ENCODE measurements at places on chromosomes 3 and 15.

GRCh38 chr3:141553055-141553454 lies 66.2 kb downstream of the RASA2 start:
- DNase-seq: no peak

- DNase-seq: peak; percentile 65
These were observed 121.0 kb downstream of the TFDP2 start for GRCh38 chr3:142028243-142028777.

- no peak for DNase-seq
These were observed 2.8 kb upstream of the PRICKLE2 start for GRCh38 chr3:64228110-64228509.

GRCh38 chr15:37891766-37892368 lies 42.6 kb upstream of the TMCO5A start:
- DNase-seq: no peak

DNA sequence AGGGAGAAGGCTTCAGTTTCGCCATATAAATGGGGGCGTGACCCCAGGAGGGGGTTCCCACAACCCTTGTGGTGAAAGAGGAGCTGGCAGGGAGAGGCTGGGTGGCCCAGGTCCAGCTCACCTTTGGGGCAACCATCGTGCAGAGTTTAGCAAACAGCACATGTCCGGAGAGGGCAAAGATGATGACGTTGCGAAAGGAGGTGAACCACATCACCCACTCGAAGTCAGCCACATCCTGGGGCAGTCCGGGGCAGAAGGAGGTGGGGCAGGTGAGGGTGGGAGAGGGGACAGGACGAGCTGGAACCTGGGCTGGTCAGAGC lies 3.7 kb downstream of the HHATL start:
- DNase-seq: no peak

DNA sequence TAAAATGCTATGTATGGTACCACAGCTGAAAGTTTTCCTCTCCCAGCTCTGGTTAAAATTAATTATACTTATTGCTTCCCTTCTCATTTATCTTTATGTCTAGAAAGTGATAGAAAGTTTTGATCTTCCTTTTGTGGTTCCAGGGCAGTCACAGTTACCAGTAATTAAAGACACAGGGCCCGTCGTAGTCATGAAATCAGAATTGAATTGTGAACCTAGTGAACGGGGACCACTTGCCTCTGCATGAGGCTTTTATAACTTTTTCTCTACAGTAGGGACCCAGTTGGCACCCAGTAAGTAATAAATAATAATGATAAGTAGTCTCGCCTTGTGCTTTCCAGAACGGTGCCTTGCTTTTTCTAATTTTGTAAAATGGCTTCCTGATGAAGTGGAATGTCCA lies 231.7 kb upstream of the SATB1 start:
- no peak for DNase-seq

DNA sequence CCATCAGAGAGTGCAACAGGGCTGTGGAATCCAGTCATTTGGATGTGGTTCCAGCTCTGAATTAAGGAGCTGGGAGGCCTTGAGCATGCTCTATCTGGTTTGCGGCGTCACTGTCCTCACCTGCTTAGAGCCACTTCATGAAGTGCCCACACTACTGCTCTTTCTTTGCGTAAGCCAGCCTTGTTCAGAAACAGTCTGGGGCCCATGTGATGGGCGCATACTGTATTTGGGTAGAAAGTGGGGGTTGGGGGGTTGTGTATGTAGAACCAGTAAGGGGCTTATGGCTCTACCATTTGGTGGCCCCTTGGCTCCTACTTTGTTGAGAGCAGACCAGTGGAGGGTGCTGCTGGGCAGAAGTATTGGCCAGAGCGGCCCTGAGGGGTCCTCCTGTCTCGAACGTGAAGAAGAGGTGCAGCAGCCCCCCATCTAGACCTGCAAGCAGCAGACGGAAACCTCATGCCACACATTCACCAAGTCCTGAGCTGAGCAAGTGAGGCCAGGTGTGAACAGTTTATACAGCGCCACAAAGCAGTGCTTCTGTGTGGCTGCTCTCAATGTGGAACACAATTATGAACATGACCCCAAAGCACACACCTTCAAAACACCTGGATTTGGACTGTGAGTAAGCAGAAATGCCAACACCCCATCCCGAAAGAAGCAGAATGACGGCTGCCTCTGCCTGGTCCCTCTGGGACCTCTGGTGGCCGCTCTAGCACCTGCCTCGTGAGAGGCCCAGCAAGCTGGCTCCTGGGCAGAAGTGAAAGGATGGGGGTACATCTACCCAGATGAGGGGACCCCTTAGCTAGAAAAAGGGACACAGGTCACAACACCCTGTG lies 26.6 kb downstream of the SRPRB start:
- no peak for DNase-seq

GRCh38 chr3:148957586-148957985 lies 33.8 kb upstream of the GYG1 start:
- no peak for DNase-seq

GRCh38 chr3:23333633-23334032 lies 130.5 kb downstream of the UBE2E2 start:
- no peak for DNase-seq

DNA sequence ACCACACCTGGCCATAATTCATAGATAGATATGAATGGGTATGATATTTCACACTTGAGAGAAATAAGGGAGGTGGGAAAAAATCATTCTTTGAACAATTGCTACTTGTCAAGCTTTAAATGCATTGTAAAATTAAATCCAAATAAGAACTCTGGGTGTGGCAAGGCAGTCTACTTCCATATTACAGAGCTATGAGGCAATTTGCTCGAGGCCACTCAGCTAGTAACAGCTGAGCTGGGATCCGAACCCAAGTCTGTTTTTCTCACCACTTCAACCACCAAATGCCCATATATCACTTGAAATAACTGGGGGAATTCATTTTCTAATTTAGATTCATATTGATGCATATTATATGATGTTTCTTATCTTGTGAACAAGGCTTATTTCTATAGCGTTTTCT lies 482.2 kb upstream of the ADAMTS9 start:
- no peak for DNase-seq

DNA sequence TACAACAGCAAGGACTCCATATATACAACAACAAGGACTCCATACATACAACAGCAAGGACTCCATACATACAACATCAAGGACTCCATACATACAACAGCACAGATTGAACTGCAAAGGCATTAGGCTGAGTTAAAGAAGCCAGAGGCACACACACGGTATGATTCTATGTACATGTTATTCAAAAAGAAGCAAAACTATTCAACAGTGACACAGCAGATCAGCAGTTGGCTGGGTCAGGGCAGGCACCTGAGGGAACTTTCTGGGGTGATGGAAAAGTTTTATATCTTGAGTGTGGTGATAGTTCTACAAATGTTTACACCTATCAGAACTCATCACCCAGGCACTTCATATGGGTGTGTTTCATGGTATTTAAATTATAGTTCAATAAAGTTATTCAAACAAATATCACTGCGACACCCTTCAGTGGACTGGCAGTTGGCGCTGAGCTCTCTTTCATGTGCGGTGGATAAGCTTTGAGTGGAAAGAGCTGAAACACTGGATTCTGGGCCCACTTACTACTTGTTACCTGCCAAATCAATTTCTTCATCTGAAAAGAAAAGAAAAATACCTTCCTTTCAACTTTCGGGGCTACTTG lies 28.0 kb downstream of the RFTN1 start:
- no peak for DNase-seq

DNA sequence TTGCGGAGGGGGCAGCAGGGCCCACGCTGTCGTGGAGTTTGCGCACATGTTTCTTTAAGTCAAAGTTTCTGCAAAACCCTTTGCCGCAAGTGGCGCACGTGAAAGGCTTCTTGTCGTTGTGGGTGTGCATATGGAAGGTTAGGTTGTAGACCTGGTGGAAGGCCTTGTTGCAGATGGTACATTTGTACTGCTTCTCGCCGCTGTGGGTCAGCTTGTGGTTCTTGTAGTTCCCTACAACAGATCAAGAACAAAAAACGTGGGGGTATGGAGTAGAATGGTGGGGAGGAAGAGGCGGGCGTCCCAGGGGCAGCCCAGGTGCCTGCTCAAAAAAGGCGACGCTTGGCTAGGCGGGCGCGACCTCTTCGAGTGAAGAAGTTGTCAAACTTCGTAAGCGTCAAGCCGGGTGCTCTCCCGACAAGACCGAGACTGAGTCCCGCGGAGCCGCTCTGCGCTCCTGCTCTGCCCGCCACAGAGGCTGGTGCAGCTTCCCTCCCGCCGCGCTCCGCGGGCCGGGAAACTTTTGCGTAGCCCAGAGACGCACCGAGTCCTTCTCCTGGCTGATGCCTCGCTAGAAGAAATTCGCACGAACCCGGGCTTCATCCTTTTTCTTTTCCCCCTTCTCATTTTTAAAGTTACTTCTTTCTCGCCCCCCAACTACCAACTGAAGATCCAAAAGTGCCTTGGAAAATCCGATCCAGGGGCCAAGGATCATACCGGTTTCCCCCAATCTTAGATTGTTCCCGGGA lies 3.1 kb downstream of the FEZF2 start:
- no peak for DNase-seq

DNA sequence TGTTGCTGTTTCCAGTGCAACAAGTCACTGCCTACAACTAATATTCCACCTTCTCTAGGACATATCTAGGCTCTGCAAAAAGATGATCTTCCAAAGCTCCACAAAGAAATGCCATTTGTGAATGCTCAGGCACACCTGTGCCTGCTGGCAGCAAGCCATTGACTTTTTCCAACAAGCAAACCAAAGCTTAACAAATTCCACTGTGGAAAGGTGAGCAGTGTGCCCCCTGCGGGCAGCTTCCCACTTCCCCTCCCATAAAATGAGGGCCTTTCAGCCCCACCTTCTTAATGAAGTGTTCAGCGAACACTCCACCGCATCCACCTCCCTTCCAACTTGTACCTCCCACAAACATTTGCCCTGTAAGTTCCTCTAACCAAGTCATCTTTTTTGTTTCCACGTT lies 157.5 kb upstream of the SLC24A5 start:
- DNase-seq: no peak

DNA sequence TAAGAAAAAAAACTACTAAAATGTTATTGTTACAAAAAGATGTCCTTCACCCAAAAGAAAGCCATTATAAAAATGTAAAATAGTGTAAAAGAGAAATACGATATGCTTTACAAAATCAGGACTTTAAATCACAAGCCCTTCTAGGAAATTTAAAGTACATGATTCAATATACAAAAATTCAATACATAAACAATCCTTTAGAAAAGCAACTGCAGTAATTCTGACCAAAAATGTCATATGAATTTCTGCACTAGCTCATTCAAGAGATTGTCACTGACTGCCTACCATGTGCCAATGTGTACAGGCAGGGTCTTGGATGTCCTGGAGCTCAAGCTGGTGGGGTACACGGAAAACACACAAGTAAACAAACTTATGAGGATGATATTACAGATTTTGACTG lies 2.5 kb downstream of the MORC1 start:
- DNase-seq: no peak

GRCh38 chr3:42061713-42062380 lies 29.3 kb upstream of the TRAK1 start:
- no peak for DNase-seq

- DNase-seq: no peak
These were observed 148.3 kb upstream of the TRIM42 start for GRCh38 chr3:140529558-140529957.

GRCh38 chr3:16279010-16279801 lies 14.2 kb downstream of the OXNAD1 start:
- no peak for DNase-seq

- no peak for DNase-seq
These were observed 704.2 kb downstream of the ROBO1 start for GRCh38 chr3:79063624-79064023.

DNA sequence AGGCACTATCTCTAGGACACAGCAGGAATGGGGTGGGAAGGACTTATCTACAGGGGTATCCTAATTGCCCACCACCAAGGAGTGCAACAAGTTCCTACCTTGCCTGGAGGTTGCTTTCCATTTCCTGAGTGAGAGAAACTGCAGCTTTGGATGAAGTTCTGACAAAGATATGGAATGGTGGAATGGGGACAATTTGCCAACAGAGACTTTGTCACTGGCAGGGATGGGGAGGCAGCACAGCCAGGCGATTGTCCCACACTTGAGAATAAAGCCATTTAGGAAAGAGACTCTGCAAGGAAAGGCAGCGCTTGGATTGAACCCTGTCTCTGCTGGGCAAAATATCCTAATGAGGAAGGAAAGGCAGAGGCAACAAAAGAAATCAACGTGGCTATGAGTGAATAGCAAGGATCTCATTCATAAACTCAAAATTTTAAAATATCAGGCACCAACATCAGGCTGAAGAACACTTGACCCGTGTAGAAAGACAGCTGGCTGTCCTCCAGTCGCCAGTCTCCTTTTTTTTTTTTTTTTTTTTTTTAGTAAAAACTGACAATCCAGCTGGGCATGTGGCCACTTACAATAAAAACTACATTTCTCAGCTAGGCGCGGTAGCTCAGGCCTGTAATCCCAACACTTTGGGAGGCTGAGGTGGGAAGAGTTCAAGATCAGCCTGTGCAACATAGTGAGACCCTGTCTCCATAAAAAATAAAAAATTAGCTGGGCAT lies 31.6 kb upstream of the PDE8A start:
- DNase-seq: no peak

- DNase-seq: peak; percentile 94
These were observed 75.0 kb downstream of the FEM1B start for GRCh38 chr15:68352401-68353062.

- no peak for DNase-seq
These were observed 23.9 kb upstream of the XIRP1 start for GRCh38 chr3:39216176-39216790.

- DNase-seq: peak; percentile 58
These were observed 132.4 kb downstream of the SNRK start for GRCh38 chr3:43418601-43419272.

DNA sequence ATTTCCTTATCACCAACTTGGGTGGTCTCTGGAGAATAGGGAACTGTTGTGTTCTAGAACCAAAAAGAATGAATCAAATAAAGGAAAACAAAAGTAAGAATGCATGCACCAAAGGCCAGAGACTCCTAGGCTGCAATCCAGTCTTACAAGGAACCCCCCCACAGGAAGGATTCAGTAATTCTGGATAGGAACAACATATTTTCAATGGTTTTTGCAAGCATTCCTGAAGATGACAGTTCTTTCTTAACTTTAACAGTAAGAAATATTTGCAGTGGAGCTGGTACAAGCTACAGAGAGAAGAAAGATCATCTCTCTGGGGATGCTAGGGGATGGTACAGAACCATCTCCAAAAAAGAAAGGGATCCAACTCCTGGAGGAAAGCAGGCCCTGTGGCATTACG lies 116.2 kb upstream of the CHRM5 start:
- no peak for DNase-seq
